HepG2 (cell line): ENCODE measurements at places on chromosomes 11 and 22. TPM values are rescaled to one million over a fixed set of nuclear protein-coding genes. Genes with fewer than 3 reads are reported as not detected.

Gene C11orf16
- not detected in 2 replicates for total RNA-seq

Gene CBL
- 7.4 and 11.0 TPM in 2 replicates for total RNA-seq

Gene UBASH3B
- 4.4 and 5.1 TPM in 2 replicates for total RNA-seq

Gene TRPC6
- total RNA-seq: not detected in 2 replicates

Gene FOLR3
- not detected in 2 replicates for total RNA-seq

Gene PARVG
- not detected in 2 replicates for total RNA-seq

Gene DKK3
- total RNA-seq: 0.09 TPM in 1 of 2 replicates, not detected in the other

Gene TMEM151A
- 0.10 and 0.18 TPM in 2 replicates for total RNA-seq

Gene GAS2L1
- 2.6 and 3.3 TPM in 2 replicates for total RNA-seq

Gene SULT4A1
- not detected in 2 replicates for total RNA-seq

Gene IRAG1
- total RNA-seq: 0.13 TPM in 2 replicates

Gene JAML
- 3.3 and 3.8 TPM in 2 replicates for total RNA-seq

Gene TLCD5
- 4.1 and 6.1 TPM in 2 replicates for total RNA-seq
